ENCODE measurements at places on chromosomes 6 and 20. TPM values are rescaled to one million over a fixed set of nuclear protein-coding genes. Genes with fewer than 3 reads are reported as not detected.
A peak's percentile ranks its signal among the peaks of the same experiment; 100 is the strongest.

DNA sequence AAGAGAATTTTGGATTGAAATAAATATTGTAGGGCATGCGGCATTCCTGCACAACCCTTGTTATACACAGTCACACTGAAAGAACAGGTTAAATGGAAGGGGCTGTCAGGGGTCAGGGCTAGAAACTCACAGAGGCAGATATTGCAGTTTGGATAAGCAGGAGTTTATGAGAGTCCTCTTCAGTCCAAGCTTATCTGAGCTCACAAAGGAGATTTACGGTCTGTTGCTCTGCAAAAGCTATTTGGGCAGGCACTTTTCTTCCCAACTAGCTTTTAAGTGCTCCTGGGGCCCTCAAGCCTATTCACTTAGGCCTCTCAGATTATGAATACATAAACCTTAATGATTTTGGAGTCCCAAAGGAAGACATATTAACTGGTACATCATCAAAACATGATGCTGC lies 156.2 kb downstream of the SOX4 start:
- peak overlapping the region; percentile 67 for H3K27ac ChIP-seq
- H3K27me3 ChIP-seq = no peaks in the 10 kb centered on the region
- no peak overlapping the region for H3K4me3 ChIP-seq
- peaks cover 51% of the 10 kb centered on the region for H3K4me1 ChIP-seq
- peaks cover 12% of the 10 kb centered on the region for H3K36me3 ChIP-seq

GRCh38 chr6:88982720-88983119 lies 19.3 kb upstream of the RNGTT start:
- H3K4me3 ChIP-seq = no peak overlapping the region
- H3K36me3 ChIP-seq = no peaks in the 10 kb centered on the region
- H3K27ac ChIP-seq = no peak overlapping the region
- H3K27me3 ChIP-seq = no peaks in the 10 kb centered on the region
- peaks cover 4% of the 10 kb centered on the region for H3K4me1 ChIP-seq

DNA sequence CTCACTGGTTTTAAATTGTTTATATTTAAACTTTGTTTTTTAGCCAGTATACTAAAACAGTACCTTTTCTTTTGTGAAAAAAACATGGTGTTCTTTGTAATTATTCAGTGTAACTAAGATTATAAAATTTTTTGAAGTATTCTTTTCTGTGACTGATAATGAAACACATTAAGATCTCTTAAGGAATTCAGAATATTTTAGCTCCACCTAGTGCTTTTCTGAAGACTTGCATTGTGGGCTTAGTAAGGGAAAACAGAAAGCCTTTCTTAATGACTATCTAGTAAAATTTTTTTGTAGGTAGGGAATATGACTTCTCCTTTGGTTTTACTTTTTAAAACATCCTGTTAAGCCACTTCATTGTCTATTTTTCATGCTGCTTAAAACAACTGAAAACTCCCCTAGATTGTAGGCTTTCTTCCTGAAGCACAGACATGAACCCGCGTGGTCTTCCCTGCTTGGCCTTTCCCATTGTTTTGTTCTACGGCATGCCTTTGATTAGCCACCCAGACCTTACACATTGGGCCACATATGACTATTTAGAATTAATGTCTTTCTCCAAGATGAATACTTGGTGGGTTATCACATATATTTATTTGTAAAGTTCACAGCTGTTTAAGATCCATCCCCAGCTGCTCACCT lies 72.1 kb downstream of the AFDN start:
- peaks cover 18% of the 10 kb centered on the region for H3K36me3 ChIP-seq
- no peaks in the 10 kb centered on the region for H3K27me3 ChIP-seq
- peak overlapping the region; percentile 4 for H3K27ac ChIP-seq
- no peak for DNase-seq
- no peak overlapping the region for H3K4me3 ChIP-seq

GRCh38 chr6:13014504-13015378 lies 298.2 kb downstream of the PHACTR1 start:
- peak overlapping the region; percentile 11 for H3K27ac ChIP-seq
- H3K27me3 ChIP-seq = peaks cover 47% of the 10 kb centered on the region
- H3K4me1 ChIP-seq = peaks cover 33% of the 10 kb centered on the region
- H3K4me3 ChIP-seq = peak overlapping the region; percentile 69
- DNase-seq = peak; percentile 24
- H3K36me3 ChIP-seq = no peaks in the 10 kb centered on the region

- H3K36me3 ChIP-seq = no peaks in the 10 kb centered on the region
- H3K4me1 ChIP-seq = peaks cover 3% of the 10 kb centered on the region
- no peak overlapping the region for H3K27ac ChIP-seq
- peaks cover 26% of the 10 kb centered on the region for H3K27me3 ChIP-seq
- H3K4me3 ChIP-seq = no peak overlapping the region
- DNase-seq = no peak
Observed at GRCh38 chr6:149212206-149212605, 105.3 kb upstream of the TAB2 start.

DNA sequence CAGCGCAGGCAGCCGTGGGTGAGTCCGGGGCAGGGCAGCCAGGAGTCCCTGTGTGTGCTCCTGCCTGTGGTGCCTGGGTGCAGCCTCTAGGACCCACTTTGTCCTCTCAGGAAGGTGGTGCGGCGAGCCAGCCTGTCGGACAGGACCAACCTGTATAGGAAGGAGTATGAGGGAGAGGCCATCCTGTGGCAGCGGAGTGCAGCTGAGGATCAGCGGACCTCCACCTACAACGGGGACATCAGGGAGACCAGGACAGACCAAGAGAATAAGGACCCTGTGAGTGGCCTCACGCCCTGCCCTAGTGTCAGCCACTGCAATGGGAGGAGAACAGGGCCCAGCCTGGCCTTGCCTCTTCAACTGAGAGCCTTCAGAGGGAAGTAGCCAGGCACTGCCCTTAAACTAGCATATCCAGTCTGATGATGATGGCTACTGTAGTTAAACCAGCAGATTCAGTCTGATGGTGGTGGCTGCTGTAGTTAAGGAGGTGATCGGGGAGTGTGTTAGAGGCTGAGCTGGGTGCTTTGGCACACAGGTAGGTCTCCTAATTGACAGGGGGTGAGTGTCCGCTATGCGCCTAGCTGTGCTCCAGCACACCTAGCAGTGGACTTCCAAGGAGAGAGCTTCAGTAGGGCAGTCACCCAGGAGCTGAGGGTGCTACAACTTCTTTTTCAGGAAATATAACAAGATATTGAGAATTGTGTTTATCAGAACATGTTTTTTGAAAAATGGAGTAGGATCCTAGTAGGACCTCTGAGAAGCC lies 18.1 kb upstream of the FAM83D start:
- H3K36me3 ChIP-seq = no peaks in the 10 kb centered on the region
- no peak overlapping the region for H3K27ac ChIP-seq
- H3K4me1 ChIP-seq = no peaks in the 10 kb centered on the region
- DNase-seq = no peak
- no peak overlapping the region for H3K4me3 ChIP-seq

DNA sequence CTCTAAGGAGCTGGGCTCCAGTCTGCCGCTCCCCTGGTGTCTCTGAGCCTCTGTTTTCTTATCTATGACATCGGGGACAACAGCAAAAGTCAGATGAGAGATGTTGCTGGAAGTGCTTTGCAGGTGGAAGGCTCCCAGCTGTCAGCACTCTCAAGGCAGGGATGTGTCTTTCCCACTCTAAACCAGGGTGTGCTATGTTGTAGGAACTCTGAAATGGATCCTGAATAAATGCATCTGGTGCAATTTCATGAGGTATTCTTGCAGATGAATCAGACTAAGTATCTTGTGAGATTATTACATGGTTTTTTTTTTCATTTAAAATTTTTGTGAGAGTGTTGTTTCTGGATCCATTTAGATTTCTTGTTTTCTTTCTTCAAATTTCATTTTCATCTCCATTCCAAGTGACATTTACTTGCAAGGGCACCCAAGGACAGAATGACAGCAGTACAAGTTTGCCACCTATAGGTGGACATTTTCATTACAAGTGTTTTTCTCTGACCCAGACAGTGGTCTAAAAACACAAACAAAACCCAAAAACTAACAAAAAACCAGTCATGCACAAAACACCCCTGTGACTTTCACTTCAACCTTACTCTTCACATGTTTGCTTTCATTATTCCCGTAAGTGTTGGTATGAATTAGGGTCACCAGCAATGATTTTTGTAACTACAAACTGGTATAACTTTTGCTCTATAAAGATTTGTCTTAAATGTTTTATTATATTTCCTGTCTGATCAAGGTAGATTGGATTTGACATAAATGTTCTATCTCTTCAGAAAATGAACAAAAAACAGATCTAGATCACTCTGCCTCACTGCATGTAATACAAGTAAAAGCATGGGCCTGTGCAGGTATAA lies 14.7 kb upstream of the SIM1 start:
- no peak overlapping the region for H3K27ac ChIP-seq
- no peak for DNase-seq
- peaks cover 4% of the 10 kb centered on the region for H3K27me3 ChIP-seq
- no peak overlapping the region for H3K4me3 ChIP-seq

DNA sequence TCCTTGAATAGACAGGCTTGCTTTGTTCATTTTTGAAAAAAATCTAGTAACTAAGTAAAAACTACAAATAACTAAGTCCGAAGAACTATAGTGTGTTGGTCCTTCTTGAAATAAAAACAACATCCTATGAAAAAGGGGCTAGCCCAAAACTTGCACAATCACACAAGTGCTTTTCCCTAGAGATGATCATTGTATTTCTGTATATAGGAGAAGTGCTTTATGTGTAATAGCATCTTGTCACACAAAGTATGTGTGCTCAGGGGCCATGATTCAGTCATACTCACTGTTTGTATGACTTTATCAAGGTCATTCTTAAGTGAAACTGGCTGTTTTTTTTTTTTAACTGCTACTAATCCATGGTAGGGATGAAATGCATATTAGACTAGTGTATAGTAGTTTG lies 179.8 kb downstream of the DTNBP1 start:
- H3K27ac ChIP-seq = no peak overlapping the region
- H3K36me3 ChIP-seq = peaks cover 9% of the 10 kb centered on the region
- DNase-seq = no peak
- no peak overlapping the region for H3K4me3 ChIP-seq

DNA sequence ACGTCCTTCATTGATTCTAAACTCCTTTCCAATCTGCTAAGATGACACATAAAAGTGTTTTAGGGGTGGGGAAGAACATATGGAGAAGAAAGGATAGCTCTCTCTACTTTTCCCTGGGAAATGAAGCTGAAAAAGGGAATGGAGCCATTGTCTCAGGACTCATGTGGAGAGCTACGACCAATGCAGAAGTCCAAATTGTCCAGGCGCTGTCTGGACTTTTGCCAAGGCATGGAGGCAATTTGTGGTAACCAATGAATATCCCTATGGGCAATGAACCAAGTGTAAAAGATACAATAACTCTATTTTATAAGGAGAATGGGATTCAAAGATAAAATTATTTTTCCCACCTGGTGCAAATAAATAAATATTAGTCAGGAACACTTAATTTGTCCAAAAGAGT lies 16.1 kb downstream of the FBXL4 start:
- no peak overlapping the region for H3K4me3 ChIP-seq
- no peaks in the 10 kb centered on the region for H3K27me3 ChIP-seq
- H3K27ac ChIP-seq = no peak overlapping the region
- DNase-seq = no peak
- H3K4me1 ChIP-seq = peaks cover 7% of the 10 kb centered on the region

DNA sequence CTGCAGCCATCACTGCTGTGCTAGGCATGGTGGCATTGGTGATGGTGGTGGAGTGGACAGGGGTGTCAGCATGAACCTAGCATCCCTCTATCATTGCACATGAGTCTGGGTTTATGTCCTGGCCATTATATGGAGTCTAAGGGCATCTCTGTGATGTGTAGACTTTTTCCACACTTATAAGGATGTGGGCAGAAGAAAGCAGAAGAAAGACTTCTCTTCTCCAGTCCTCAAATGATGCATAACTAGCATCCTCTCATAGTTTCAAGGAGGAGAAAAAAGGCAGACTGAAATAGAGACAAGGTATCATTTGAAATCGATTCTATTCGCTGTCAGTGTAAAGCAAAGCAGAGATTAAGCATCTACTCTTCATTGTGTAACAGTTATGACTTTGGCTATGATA lies 140.0 kb upstream of the ATXN1 start:
- no peak overlapping the region for H3K4me3 ChIP-seq
- H3K36me3 ChIP-seq = no peaks in the 10 kb centered on the region
- H3K27me3 ChIP-seq = no peaks in the 10 kb centered on the region
- no peak for DNase-seq
- no peak overlapping the region for H3K27ac ChIP-seq
- peaks cover 11% of the 10 kb centered on the region for H3K4me1 ChIP-seq

DNA sequence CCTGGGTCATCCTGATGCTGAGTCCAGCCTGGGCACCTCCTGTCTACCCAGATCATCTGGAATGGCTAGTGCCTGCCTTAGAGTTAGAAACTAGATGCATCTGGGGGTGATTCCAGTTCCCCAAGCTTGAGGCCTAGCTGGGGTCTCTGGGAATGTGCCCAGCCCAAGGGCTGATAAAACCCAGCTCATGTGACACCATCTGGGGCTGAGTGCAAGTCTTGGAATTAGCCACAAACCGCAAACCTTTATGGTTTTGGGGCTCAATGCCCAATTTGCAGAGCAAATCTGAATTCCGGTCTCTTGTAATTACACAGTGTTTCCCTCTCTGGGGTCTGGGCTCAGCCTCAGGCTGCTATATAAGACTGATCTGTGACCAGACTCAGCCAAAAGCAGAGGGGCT lies at the start of gene BPIFB4:
BPIFB4 (plus strand) TSS at position 385 of the 400 bp plus-strand sequence. CDS start 1,884 bp downstream, outside the sequence.
- H3K4me1 ChIP-seq = no peaks in the 10 kb centered on the region
- no peaks in the 10 kb centered on the region for H3K36me3 ChIP-seq
- peaks cover 16% of the 10 kb centered on the region for H3K27me3 ChIP-seq
- no peak for DNase-seq
- no peak within 1 kb of the TSS for H3K4me3 ChIP-seq

DNA sequence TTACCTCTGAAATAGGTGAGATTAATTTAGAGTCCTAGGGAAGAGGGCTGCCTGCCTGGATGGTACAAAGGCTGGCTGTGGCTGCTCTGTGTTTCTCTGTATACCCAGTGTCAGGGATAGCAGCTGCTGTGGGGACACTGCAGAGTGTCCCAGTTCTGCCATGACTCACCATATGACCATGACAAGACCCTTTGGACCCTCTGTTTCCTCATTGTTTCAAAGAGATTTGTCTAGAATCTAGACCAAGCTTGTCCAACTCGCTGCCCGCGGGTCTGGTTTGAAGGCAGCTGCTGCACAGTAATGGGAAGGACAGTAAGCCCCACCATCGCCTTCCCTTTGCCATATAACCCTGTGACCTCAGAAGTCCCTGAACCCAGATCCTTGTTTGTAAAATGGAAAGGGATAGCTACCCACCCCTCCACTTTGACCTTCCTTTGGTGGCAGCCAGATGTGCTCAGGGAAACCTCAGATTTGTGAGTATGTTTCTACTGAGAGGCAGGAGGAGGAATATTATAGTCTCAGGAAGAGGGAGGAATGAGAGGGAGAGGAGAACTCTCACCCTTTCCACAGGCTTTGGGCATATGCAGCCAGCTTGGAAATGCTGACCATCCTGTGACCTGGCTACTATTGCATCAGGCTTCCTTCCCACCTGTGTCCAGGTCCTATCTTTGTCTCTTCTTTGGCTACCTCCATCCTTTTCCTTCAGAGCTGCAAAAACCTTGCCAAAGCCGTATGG lies 14.0 kb downstream of the PLCG1 start:
- H3K36me3 ChIP-seq = peaks cover 3% of the 10 kb centered on the region
- H3K27me3 ChIP-seq = no peaks in the 10 kb centered on the region
- no peak for DNase-seq
- no peak overlapping the region for H3K4me3 ChIP-seq

GRCh38 chr6:73585566-73586415 lies 65.0 kb upstream of the EEF1A1 start:
- H3K4me1 ChIP-seq = peaks cover 15% of the 10 kb centered on the region
- no peak for DNase-seq
- no peak overlapping the region for H3K4me3 ChIP-seq
- no peaks in the 10 kb centered on the region for H3K36me3 ChIP-seq
- H3K27me3 ChIP-seq = no peaks in the 10 kb centered on the region
- peak overlapping the region; percentile 65 for H3K27ac ChIP-seq

HRH3 gene
- total RNA-seq = not detected

LYRM2 gene
- total RNA-seq = 38.6 TPM

MRAP2 gene
- total RNA-seq = 1.1 TPM

LCA5 gene
- 8.9 TPM for total RNA-seq

GPR63 gene
- 3.0 TPM for total RNA-seq

All from progenitor cell of endocrine pancreas (in vitro differentiated cells).